ENCODE measurements at places on chromosomes 13 and 19. TPM values are rescaled to one million over a fixed set of nuclear protein-coding genes. Genes with fewer than 3 reads are reported as not detected.

RABAC1 gene
- 160 TPM for total RNA-seq

PDX1 gene
- not detected for total RNA-seq

GFY gene
- not detected for total RNA-seq

C19orf67 gene
- total RNA-seq = not detected

PLPP2 gene
- 3.0 TPM for total RNA-seq

GNA15 gene
- total RNA-seq = 2.0 TPM

CTXN1 gene
- total RNA-seq = 1.4 TPM

CFD gene
- total RNA-seq = 287 TPM

RAB20 gene
- 14.5 TPM for total RNA-seq

LAIR2 gene
- not detected for total RNA-seq

GRCh38 chr13:39036212-39036611, 1.7 kb downstream of the PROSER1 start:
- H3K36me3 ChIP-seq = no peaks in the 10 kb centered on the region
- no peak for DNase-seq
- no peaks in the 10 kb centered on the region for H3K27me3 ChIP-seq
- peak overlapping the region; percentile 94 for H3K4me3 ChIP-seq
- H3K4me1 ChIP-seq = peaks cover 2% of the 10 kb centered on the region

GRCh38 chr13:24892829-24893228, 128.9 kb downstream of the RNF17 start:
- no peak overlapping the region for H3K4me3 ChIP-seq
- H3K4me1 ChIP-seq = no peaks in the 10 kb centered on the region
- H3K36me3 ChIP-seq = no peaks in the 10 kb centered on the region
- no peak for DNase-seq
- no peaks in the 10 kb centered on the region for H3K27me3 ChIP-seq

- no peaks in the 10 kb centered on the region for H3K36me3 ChIP-seq
- no peaks in the 10 kb centered on the region for H3K27me3 ChIP-seq
- no peaks in the 10 kb centered on the region for H3K4me1 ChIP-seq
- peak; percentile 43 for DNase-seq
These were observed 536 bp downstream of the FAM32A start for GRCh38 chr19:16185768-16186123.

GRCh38 chr13:108195146-108195545, 20.2 kb downstream of the LIG4 start:
- no peaks in the 10 kb centered on the region for H3K27me3 ChIP-seq
- no peak for DNase-seq
- no peaks in the 10 kb centered on the region for H3K4me1 ChIP-seq
- H3K27ac ChIP-seq = no peak overlapping the region

DNA sequence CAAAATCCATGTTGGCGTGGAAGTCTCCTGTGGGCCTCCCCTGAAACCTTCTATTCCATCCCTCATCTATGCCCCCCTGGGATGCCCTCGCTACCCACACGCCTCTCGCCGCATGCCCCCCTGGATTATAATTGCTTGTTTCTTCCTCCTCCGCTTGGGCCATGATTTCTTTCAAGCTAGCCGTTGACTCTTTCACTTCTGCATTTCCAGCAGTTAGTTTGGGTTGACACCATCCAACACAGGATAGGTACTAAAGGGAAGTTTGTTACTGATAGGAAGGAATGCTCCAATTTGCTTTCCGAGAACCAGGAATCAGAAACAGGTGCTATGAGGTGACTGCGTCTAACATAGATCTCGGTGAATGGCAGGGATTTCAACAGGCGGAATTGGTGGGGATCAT, 7.7 kb upstream of the SLC25A15 start:
- no peaks in the 10 kb centered on the region for H3K36me3 ChIP-seq
- no peaks in the 10 kb centered on the region for H3K27me3 ChIP-seq
- no peak for DNase-seq
- H3K4me3 ChIP-seq = no peak overlapping the region
- H3K27ac ChIP-seq = no peak overlapping the region

DNA sequence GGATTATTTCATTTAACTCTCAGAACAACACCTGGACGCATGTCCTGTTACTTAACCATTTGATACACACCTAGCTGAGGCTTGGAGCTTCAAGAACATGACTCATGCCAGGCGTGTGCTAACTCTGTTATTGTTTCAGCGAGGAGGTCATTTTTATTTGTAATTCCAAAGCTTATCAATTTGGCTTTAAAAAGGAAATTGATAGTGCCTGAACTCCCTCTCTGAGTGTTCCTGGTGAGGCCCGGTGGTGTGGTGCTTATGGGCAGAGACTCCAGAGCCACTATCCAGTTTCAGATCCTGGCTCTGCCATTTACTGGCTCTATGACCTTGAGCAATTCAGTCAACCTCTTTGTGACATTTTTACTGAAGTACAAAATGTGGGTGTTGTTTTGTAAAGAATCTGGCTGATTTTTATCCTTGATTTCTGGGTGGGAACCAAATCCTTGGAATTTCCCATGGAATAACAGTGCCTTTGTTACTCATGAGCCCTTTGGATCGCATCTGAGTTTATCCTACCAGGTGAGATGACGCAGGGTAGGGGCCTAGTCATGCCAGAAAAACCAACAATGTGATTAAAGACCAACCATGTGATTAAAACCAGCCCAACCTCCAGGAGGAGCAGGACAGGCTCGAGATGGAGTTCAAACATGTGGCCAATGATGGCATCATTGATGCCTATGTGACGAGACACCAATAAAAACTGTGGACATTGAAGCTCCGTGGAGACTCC, 198.8 kb downstream of the MYO16 start:
- no peak for DNase-seq
- H3K27ac ChIP-seq = no peak overlapping the region
- no peaks in the 10 kb centered on the region for H3K27me3 ChIP-seq
- H3K4me3 ChIP-seq = no peak overlapping the region
- H3K36me3 ChIP-seq = no peaks in the 10 kb centered on the region
- H3K4me1 ChIP-seq = no peaks in the 10 kb centered on the region

DNA sequence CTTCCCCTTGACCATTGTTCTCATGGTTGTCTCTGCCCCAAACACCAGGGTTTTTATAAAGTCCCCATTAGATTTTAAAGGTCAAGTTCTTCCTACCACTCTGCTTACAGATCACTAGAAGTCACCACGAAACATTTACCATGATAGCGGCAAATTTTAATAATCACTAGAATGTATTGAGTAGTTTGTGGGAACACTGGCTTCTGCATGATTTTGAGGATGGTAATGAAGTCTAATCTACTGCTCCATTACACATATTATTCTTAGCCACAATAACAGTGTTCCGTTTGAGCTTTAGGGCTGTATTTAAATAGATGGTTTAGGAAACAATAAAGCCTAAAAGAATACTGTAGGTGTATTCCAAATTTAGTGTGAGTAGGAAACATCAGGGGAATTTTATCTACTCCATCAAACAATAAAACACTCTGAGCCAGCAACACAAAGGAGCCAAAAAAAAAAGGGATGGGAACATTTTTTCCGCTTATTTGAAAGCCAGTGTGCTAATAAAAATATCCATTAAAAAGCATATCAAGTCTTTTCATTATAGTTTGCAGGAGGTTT, 49.7 kb downstream of the KLF12 start:
- DNase-seq = no peak
- peaks cover 8% of the 10 kb centered on the region for H3K4me1 ChIP-seq
- no peaks in the 10 kb centered on the region for H3K36me3 ChIP-seq

- H3K4me1 ChIP-seq = no peaks in the 10 kb centered on the region
- H3K36me3 ChIP-seq = no peaks in the 10 kb centered on the region
- H3K4me3 ChIP-seq = no peak overlapping the region
- peak; percentile 44 for DNase-seq
- no peak overlapping the region for H3K27ac ChIP-seq
These were observed 114.0 kb downstream of the UQCRFS1 start for GRCh38 chr19:29098863-29099481.

DNA sequence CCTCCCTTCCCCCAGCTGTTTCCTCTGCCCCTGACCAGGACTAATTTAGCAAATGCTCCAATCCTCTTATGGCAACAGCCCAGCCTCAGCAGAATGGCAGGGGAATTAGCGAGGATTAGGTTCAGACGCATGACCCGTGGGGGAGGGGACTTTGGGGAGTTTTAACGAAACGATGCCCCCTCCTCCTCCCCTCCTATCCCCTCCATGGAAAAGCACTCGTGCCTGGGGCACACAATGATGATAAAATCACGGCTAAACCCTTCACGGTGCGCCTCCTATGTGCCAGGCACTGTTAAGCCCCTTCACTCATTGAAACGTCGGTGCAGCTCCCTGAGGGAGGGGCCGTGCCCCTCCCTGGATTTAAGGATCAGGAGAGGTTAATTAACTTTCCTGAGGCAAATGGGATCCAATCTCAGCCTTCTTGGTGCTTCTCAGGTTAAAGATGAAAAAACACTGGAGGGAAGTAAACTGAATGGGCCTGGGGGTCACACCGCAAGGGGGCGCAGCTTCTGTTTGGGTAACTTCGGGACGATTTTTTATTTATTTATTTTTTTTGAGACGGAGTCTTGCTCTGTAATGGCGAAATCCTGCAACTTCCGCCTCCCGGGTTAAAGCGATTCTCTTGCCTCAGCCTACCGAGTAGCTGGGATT, 10.1 kb upstream of the TPRX2 start:
- no peak overlapping the region for H3K27ac ChIP-seq
- no peaks in the 10 kb centered on the region for H3K4me1 ChIP-seq
- no peak overlapping the region for H3K4me3 ChIP-seq
- H3K36me3 ChIP-seq = no peaks in the 10 kb centered on the region
- H3K27me3 ChIP-seq = no peaks in the 10 kb centered on the region

- no peak overlapping the region for H3K4me3 ChIP-seq
- H3K36me3 ChIP-seq = no peaks in the 10 kb centered on the region
- H3K27me3 ChIP-seq = no peaks in the 10 kb centered on the region
- H3K27ac ChIP-seq = no peak overlapping the region
These were observed 99.0 kb downstream of the ARHGEF7 start for GRCh38 chr13:111213964-111214726.

- no peak for DNase-seq
- H3K4me1 ChIP-seq = peaks cover 1% of the 10 kb centered on the region
- H3K4me3 ChIP-seq = peak overlapping the region; percentile 60
- H3K36me3 ChIP-seq = no peaks in the 10 kb centered on the region
- peak overlapping the region; percentile 97 for H3K27ac ChIP-seq
- H3K27me3 ChIP-seq = no peaks in the 10 kb centered on the region
These were observed 1.8 kb downstream of the HMGB1 start for GRCh38 chr13:30463787-30464495.

DNA sequence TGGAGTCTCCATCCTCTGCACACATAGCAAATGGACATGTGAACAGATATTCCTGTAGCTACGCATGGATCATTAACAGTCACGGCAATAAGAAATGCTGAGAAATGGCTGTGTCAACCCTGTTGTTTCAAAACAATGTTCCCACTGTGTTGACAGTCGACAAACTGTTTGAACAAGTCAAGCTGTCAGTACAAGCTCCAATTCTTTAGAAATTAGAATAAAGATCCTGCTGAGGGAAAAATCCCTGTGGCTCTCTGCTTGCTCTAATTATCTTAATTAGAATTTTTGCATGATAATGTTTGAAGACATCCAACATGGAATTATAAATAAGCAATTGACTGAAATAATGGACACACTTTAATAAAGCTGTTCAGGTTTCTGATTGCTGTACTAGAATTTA, 37.9 kb upstream of the CPB2 start:
- no peak for DNase-seq
- H3K27ac ChIP-seq = no peak overlapping the region
- no peaks in the 10 kb centered on the region for H3K4me1 ChIP-seq
- H3K27me3 ChIP-seq = no peaks in the 10 kb centered on the region
- no peak overlapping the region for H3K4me3 ChIP-seq
- H3K36me3 ChIP-seq = no peaks in the 10 kb centered on the region

DNA sequence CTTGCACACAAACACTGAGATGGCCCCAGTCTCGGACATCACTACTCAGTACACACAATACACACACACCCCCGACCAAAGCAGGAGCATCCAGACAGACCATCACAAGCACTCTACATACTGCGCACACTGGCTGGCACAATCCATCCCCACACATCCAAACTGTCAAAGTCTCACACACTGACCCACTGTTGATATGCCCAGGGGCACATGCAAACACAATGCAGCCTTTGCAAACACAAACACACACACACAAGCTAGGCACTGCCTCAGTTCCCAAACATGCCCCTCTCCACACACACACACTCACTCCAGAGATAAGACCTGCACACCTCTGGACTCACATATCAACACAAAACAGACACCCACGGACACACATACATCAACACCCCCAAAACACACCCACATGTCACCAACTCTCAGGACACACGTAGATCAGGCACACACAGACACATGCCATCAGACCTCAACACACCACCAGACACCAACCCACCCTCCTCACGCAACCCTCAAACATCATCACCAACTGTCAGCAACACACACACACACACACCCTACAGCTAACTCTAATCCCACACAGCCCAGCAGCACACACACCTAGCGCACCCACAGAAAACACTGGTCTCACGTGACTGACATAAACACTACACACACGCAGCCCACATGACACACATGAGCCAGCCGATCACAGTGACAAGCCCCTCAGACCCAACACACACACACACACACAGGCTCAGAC, 1.9 kb downstream of the BBC3 start:
- DNase-seq = no peak
- H3K27ac ChIP-seq = peak overlapping the region; percentile 95
- H3K4me3 ChIP-seq = peak overlapping the region; percentile 77
- H3K27me3 ChIP-seq = no peaks in the 10 kb centered on the region
- peaks cover 12% of the 10 kb centered on the region for H3K4me1 ChIP-seq

DNA sequence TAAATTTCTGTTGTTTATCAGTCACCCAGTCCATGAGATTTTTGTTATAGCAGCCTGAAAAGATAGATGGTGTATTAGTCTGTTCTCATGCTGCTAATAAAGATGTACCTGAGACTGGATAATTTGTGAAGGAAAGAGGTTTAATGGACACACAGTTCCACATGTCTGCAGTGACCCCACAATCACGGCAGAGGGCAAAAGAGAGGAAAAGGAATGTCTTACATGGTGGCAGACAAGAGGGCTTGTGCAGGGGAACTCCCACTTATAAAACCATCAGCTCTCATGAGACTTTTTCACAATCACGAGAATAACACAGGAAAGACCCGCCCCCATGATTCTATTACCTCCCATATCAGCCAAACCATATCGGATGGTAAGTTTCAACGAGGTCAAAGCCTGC, 309.2 kb downstream of the LIG4 start:
- no peaks in the 10 kb centered on the region for H3K36me3 ChIP-seq
- no peaks in the 10 kb centered on the region for H3K27me3 ChIP-seq
- H3K27ac ChIP-seq = no peak overlapping the region
- no peak for DNase-seq

DNA sequence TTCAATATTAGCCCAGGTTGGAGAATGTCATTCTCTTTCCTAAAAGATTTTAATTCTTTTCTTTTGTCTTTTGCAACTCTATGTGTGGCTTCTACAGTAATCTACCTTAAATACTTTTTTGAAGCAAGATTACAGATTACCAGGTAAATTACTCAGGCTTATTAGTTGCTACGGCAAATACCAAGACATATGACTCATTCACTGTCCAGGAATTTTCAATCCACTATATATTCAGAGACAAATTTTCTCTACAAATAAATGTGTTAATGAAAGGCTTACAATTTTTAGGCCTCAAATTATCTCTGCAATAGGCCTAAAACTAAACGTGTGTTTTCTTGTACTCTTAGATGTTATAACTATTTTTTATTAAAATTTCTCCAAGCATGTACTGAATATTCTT, 631.3 kb downstream of the DIAPH3 start:
- no peak for DNase-seq
- H3K4me1 ChIP-seq = no peaks in the 10 kb centered on the region
- H3K27me3 ChIP-seq = no peaks in the 10 kb centered on the region
- H3K27ac ChIP-seq = no peak overlapping the region
- H3K36me3 ChIP-seq = no peaks in the 10 kb centered on the region

- H3K4me3 ChIP-seq = no peak overlapping the region
- no peak for DNase-seq
- H3K4me1 ChIP-seq = no peaks in the 10 kb centered on the region
- H3K27me3 ChIP-seq = no peaks in the 10 kb centered on the region
- no peak overlapping the region for H3K27ac ChIP-seq
These were observed 21.2 kb upstream of the RBM26 start for GRCh38 chr13:79427265-79427664.
